ENCODE measurements at places on chromosomes 11 and 22.

GRCh38 chr11:74672956-74673692 is 58.1 kb downstream of the CHRDL2 start:
- peak; percentile 79 for DNase-seq

DNA sequence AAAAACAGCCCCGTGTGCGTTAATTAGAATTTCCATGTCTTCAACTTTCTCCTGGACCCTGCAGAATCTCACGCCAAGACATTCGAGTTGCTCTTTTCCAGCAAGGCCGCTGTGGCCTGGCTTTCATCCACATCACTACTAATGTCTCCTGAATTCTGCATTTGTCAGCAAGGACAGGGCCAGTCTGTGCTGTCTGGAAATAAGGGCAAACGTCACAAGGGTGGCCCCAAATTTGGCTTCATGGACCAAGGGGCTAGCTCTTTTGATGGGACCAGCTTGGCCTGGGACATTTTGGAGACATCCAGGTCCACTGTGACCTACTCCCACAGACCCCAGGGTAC is 33.4 kb downstream of the KCNQ1OT1 start:
- no peak for DNase-seq

DNA sequence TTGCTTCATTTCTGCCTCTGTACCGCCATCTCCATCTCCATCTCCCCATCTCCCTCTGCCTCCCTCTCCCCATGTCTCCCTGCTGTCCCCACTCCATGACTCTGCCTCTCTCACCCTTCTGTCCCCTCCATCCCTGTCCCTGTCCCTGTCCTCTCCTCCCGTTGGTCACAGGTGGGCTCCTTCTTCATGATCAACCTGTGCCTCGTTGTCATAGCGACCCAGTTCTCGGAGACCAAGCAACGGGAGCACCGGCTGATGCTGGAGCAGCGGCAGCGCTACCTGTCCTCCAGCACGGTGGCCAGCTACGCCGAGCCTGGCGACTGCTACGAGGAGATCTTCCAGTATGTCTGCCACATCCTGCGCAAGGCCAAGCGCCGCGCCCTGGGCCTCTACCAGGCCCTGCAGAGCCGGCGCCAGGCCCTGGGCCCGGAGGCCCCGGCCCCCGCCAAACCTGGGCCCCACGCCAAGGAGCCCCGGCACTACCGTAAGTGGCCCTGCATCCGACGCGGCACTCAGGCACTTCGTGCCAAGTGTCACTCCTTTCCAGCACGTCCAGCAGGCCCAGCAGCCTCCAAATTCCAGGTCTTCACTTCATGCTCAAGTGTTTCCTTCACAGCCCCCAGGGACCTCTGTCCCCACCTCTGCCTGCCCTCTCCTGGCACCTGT is 76.0 kb downstream of the CACNA1I start:
- DNase-seq, result no peak

DNA sequence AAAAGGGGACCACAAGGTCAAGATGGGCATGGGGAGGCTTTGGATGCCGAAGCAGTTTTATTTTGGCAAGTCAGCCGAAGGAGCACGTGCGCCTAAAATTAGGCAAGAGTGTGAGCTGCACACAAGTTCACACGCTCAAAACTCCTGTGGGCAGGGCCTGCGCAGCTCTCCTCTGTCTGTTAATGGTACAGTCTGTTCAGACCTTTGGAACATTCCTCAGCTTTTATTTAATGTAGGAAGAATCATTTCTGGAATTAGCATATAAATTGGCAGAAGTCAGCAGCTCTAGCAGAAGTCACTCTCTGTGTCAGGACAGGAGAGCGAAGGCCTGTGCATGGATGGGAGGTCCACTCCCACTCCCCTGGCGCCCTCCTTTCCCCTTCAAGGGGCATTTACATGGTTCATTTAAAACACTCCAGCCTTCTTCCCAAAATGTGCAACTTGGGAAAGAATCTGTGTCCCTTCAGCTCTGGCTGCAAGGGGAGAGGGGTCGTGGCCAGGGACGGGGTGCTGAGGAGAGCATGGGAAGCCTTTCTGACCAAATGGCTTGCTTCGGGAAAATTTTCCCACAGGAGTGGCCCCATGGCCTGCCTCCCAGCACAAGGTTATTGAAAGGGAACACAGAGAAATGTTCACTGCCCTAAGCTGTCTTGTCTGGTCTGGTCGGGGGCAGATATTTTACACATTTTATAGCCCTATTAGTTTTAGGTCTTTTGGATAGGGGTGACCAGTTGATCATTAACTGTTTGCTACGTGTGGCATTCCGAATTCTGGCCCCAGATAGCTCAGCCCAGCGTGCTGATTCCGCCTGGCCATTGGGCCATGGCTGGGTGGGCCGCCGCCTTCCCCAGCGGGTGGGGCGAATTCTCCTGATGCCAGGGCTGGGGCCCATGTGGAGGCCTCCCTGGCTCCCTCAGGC is 43.9 kb upstream of the SMIM38 start:
- no peak for DNase-seq

DNA sequence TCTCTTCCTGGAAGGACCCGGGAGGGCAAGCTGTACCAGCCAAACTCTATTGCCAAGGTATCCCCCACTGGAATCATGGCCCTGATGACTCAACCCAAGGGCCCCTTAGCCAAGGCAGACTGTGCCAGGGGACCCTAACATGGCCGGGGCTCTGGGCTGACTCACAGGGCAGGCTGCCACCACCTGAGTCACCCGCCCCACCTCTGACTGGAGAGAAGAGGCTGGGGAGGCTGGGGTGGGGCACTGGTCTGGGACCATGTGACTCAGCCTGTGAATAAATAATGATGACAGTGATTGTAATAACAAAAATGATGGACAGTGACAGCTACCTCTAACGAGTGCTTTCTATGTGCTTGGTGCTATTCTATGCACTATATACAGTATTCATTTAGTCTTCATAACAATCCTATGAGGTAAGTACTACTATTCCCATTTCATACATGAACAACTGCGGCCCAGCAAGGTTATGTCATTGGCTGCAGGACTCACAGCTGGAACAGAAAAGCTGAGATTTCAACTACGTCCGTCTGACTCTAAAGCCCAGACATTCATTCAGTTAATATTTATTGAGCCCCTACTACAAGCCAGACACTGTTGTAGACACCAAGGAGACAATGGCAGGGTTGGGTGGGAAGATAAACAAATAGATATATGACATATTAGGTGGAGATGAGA is 84.2 kb downstream of the FBXO7 start:
- DNase-seq, result no peak

GRCh38 chr11:7628660-7629059 is 44.6 kb downstream of the CYB5R2 start:
- no peak for DNase-seq

- no peak for DNase-seq
Observed at GRCh38 chr11:65083134-65083833, 556 bp downstream of the CDCA5 start.

- DNase-seq, result no peak
Observed at GRCh38 chr22:49921508-49922278, 3.3 kb downstream of the CRELD2 start.

DNA sequence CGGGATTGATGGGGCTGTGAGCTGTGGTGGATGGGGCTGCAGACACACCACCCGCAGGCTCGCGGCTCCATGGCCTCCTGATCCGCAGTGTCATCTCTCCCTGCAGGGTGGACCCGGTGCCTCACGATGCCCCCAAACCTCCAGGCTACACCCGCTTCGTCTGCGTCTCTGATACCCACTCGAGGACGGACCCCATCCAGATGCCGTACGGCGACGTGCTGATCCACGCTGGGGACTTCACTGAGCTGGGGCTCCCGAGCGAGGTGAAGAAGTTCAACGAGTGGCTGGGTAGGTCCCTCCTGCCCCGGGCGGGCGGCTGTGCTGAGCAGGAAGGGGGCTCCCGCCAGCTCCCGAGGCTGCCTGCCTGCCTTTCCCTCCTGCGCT is 23.1 kb downstream of the MPPED1 start:
- DNase-seq, result no peak

GRCh38 chr11:32229576-32230240 is 138.8 kb downstream of the RCN1 start:
- DNase-seq, result no peak

DNA sequence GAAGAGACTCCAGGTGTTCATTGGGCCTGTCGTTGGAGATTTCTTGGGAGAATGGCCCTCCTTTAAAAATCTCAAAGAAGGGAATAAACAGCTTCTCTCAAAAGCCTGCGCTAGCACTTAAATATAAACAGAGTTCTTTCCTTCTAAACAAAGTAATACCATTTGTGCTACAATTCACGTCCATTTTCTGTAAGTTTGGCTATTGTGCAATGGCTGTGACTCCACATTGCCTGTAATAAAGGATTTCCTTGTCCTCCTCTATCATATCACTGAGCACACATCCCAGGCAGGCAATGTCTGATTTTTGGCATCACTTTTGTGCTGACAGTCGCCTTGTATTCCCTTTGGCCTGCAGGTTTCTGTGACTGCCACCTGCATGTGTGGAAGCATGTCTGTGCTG is 4.9 kb upstream of the ADAMTS8 start:
- no peak for DNase-seq

GRCh38 chr11:87092159-87092558 is 54.4 kb downstream of the TMEM135 start:
- DNase-seq, result no peak

DNA sequence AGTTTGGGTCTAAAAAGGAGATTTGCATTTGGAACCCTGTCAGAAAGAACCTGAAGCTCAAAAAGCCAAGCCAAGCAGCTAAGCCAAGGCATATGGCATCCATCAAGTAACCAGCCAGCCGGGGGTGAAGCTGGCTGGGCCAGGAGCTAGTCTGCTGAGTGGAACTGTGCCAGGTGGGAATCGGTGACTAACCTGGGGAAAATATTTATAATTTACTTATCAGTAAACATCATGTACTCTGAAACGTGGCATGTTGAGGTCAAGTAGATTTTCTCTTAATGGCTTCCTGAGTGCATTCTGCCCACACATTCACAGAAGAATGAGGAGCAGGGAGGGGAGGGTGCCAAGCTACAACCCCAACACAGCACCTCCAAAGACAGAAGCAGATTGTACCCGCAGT is 70.5 kb upstream of the SESN3 start:
- no peak for DNase-seq

DNA sequence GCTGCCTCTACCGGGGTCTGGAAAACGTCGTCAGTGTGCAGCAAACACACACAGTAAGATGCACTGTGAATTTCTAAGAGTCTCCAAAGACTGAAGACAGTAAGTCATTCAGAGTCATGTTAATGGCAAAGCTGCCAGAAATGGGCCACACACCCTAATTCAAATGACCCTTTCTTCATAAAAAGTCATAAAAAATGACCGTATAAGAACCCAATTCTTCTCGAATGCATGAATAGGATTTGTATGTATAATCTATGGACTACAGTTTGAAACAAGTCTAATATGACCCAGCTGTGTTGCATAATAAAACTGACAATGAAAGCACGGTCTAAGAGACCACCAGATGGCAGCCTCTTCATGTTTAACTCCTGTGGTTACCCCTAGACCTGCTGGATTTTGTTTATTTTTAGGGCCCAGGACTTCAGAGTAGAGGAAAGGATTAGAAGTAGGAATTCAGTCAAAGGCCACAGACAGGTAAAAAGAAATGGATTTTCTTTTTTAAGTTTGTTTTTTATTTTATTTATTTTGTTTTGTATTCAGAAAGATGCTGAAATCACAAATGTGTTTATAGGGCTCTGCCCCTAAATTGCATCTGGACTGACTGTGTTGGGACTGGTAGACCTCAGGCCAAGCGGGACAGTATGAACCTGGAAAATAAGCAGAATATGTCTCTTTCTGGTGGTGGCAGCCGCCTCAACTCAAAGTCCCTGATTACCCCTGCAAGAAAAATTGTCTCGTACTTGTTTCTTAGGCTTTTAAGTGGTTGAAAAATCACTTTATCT is 32.1 kb upstream of the SLC5A12 start:
- DNase-seq, result peak; percentile 44

- peak; percentile 81 for DNase-seq
Observed at GRCh38 chr22:36065775-36066544, 37.3 kb upstream of the RBFOX2 start.

DNA sequence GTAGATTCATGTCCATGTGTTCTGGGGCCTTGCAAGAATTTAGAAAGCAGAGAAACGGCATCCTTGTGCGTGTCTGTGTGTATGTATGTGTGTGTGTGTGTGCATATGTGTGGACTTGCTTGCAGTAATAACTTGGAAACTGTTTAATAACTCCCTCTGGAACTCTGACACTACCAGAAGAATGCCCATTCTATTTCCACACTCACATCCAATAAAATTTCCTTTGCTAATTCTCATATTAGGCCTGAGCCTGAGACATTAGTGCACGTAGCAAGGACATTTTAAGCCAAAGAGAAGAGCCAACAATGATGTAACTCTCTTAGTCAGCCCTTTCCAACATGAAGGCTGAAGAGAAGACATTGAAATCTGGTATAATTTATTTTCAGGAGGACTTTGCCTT is 3.2 kb downstream of the OR4D6 start:
- no peak for DNase-seq

GRCh38 chr22:22060200-22061084 is 77.9 kb upstream of the TOP3B start:
- peak; percentile 67 for DNase-seq

DNA sequence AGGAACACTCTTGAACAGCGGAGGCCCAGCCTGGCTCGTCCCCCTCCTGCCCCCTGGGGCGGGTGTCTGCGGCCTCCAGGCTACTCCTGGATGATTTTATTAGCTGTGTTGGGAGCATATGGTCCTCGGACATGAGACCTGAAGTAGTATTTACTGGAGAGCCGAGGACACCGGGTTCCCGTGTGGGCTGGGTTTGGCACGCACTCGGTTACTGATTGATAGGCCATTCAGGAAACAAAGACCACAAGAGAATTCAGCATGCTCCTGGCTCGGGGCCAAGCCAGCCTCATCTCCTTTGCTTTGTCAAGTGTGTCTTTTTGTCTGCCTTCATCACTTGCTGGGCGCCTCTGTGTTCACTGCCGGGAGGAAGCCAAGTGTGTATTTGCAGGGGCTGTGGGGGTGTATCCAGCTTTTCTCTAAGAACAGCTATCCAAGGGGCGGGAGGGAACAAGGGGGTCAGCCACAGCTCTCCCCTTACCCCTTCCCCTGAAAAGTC is 9.7 kb downstream of the FXYD2 start:
- peak; percentile 38 for DNase-seq

DNA sequence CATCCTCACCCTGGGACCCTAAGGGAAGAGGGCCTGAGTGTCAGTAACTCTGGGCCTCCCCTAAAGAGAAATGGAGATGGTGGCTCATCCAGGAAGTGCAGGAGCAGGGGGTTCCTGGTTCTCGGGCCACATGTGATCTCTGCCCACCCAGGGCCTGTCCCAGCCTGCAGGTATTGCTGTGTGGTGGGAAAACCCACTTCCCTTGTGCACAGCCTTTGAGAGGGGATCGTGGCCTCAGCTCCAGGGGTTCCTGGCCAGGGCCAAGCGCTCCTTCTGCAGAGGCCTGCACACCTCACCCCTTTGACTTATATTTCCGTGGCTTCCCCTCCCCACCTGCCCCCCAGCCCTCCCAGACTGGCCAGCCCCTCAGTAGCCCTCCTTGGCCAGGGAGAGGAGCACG is 213.5 kb downstream of the OR4C45 start:
- DNase-seq, result no peak

GRCh38 chr22:37199760-37200108 is 11.7 kb upstream of the C1QTNF6 start:
- no peak for DNase-seq

GRCh38 chr22:32737811-32738497 is 63.6 kb upstream of the TIMP3 start:
- no peak for DNase-seq

Data from suppressor macrophage (primary cell).